ENCODE measurements at places on chromosomes 16 and 17. TPM values are rescaled to one million over a fixed set of nuclear protein-coding genes. Genes with fewer than 3 reads are reported as not detected.

DNA sequence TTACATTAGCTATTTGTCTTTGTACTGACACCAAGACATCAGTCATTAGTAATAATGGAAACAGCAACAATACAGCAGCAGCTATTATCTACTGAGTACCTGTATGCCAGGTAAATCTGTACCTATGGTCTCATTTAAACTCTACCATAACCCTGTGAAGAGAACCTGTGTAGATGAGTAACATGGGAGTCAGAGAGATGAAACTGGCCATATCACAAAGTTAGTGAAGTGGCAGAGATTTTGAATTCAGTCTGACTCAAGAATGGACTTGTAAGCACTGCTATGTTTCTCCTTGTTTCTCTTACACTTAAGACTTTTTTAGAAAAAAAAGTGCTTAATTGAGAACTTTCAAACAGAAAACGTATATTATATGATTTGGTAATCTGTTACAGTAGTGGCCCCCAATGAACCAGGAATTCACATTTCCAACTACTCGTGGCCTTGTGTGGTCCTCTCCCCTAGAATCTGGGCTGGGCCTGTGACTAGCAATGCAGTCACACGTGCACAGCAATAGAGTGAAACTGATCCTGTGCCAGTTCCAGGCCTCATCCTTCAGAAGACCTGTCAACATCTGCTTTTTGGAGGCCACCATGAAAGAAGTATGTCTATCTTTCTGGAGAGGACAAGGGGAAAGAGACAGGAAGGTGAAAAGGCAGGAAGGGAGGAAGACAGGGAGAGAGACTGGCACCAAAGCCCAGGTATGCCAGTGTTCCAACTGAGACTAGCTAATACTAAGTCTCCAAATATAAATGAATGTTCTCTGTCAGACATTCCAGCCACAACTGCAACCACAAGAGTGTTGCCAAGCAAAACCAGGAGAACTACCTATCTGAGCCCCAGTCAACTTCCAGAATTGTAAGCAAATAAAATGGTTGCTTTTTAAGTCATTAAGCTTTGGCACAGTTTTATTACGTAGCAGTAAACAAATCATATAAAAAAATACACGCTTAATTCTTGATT, 12.0 kb downstream of the CRLF3 start:
- no peaks in the 10 kb centered on the region for H3K4me1 ChIP-seq
- no peaks in the 10 kb centered on the region for H3K36me3 ChIP-seq
- no peak overlapping the region for H3K27ac ChIP-seq
- no peaks in the 10 kb centered on the region for H3K27me3 ChIP-seq

DNA sequence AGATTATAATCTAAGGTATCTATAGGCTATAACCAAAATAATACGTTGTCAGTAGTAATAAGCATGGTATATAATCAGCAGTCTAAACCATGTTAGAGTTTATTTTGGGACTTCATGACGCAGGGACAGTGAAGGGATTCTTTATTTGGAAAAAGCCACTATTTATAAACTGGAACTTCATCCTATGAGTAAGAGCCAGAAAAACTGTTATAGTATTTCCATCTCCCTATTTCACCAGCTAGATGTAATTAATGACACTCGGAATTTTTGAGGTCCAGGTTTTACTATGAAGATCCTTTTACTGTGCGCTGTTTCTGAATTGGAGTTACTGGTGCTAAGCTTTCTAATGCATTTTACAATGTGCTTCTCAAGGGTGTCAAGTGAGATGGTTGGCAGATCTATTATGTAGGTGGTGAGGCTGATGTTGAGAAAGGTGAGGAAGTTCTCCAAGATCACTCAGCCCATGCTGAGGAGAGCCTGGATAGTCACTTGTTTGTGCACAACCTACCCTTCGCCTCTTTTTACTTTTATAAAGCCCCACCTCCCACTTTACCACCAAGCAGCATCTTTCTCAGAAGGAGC, 149.3 kb downstream of the MSI2 start:
- no peaks in the 10 kb centered on the region for H3K27me3 ChIP-seq
- H3K4me3 ChIP-seq, result no peak overlapping the region
- DNase-seq, result no peak
- H3K36me3 ChIP-seq, result no peaks in the 10 kb centered on the region

The COX6A2 gene
- total RNA-seq, result not detected

The IL21R gene
- total RNA-seq, result 0.27 TPM

The SLC47A1 gene
- 0.32 TPM for total RNA-seq

- peaks cover 9% of the 10 kb centered on the region for H3K4me1 ChIP-seq
- peak within 1 kb of the TSS; percentile 68 for H3K27ac ChIP-seq
- no peaks in the 10 kb centered on the region for H3K36me3 ChIP-seq
- peaks cover 3% of the 10 kb centered on the region for H3K27me3 ChIP-seq
Measured at GRCh38 chr17:54900457-54901229, at the start of gene TOM1L1. Gene TOM1L1, plus strand, starts transcription at chr17:54900852. Its CDS starts 14 bp downstream, at chr17:54900866.

GRCh38 chr16:26078716-26079355, 387.1 kb downstream of the HS3ST4 start:
- no peak overlapping the region for H3K27ac ChIP-seq
- no peak overlapping the region for H3K4me3 ChIP-seq
- no peaks in the 10 kb centered on the region for H3K27me3 ChIP-seq
- no peaks in the 10 kb centered on the region for H3K36me3 ChIP-seq

All from transverse colon (tissue), 4 donors.